ENCODE measurements at places on chromosomes 4 and X.

DNA sequence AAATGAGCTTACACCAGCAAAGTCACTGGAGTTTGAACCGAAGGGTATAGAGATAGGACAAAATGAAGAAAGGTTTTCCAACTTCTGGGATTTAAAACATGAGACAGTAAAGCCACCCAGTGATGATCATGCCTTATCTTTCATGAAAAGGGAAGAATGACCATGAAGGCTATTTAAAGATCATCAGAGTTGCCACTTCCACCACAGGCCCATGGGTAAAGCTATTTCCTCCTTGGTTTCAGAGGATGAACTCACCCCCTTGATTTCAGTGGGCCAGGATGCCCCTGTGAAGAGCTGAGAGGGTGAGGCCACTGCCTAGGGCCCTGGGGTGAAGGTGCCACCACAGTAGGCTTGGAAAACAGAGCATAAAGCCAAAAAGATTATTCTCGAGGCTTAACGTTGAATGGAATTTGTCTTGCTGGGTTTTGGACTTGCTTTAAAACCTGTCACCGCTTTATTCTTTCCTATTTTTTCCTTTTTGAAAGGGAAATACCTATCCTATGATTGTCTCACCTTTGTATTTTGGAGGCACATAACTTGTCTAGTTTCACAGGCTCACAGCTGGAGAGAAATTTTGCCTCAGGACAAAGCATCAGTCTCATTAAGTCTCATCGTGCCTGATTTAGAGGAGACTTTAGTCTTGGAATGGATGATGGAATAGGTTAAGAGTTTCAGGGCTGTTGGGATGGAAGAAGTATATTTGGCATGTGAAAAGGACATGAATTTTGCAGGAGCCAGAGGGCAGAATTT, 254.0 kb downstream of the SNCA start:
- no peak for DNase-seq

DNA sequence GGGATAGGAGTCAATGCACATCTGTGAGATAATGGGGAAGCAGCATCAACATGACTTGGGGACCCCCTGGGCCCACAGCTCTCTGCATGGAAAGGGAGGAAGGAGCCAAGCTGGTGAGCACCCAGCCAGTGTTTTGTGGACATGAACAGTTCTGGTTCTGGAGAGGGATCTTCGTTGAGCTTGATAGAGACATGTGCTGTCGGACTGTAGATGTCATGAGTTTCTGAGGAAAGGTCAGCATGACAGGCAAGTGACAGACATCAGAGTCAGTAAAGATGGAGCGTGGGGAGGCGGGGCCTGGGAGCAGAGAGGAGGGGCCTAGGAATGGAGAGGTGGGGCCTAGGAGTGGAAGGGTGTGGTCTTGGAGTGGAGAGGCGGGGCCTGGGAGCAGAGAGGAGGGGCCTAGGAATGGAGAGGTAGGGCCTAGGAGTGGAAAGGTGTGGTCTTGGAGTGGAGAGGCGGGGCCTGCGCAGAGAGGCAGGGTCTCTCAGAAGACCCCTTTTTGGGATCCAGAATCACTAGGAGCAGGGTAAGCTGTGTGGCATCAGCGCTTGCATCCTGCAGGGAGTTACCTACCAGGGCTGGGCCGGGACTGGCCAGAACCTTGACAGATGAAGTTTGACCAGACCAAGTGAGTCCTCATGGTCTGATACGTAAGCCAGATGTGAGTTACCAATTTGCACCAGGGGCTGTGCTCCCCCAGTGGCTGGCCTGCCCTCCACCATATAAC, 33.7 kb downstream of the PIGG start:
- DNase-seq = no peak

DNA sequence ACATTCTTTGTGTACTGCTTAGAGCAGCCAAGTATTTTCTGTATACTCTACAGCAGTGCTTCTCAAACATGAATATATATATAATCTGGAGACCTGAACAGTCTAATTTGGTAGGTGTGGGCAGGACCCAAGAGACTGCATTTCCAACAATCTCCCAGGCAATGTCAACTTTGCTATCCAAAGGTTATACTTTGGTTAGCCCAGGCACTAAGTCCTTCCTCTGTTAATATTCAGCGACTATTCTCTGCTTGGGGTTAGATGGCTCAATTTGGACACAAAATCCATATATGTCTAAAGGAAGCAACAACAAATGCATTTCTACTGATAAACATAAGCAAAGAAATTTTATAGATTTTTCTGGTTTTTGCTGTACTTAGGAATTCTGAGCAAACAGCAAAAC, 480.0 kb upstream of the RPS6KA3 start:
- DNase-seq = no peak

- no peak for DNase-seq
Observed at GRCh38 chr4:48180234-48180633, 46.2 kb upstream of the TXK start.

- DNase-seq = no peak
Observed at GRCh38 chr4:127416115-127416514, 216.6 kb upstream of the INTU start.

DNA sequence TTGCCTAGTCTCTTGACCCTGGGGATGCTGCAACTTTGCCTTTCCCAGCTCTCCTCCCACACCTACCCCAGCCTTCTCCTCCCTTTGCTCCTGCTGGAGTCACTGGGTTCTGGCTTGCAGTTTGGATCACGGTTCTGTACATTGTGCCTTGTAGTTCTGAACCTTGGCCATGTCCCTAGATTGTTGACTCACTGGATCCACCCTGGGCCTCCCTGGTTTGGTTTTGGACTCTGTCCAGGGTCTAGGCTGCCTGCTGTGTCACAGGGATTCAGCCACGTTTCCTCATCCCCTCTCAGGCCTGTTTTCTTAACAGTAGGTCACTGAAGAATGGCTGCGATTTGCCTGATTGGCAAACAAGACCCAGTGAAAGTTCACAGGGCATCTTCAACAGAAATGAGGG, 11.5 kb upstream of the GABRE start:
- DNase-seq = no peak

GRCh38 chr4:74638689-74639088, 155.6 kb downstream of the BTC start:
- DNase-seq = no peak

GRCh38 chr4:41216294-41217019, 2.1 kb upstream of the APBB2 start:
- peak; percentile 84 for DNase-seq

GRCh38 chrX:27619975-27620374, 29.8 kb downstream of the DCAF8L2 start:
- peak; percentile 10 for DNase-seq

DNA sequence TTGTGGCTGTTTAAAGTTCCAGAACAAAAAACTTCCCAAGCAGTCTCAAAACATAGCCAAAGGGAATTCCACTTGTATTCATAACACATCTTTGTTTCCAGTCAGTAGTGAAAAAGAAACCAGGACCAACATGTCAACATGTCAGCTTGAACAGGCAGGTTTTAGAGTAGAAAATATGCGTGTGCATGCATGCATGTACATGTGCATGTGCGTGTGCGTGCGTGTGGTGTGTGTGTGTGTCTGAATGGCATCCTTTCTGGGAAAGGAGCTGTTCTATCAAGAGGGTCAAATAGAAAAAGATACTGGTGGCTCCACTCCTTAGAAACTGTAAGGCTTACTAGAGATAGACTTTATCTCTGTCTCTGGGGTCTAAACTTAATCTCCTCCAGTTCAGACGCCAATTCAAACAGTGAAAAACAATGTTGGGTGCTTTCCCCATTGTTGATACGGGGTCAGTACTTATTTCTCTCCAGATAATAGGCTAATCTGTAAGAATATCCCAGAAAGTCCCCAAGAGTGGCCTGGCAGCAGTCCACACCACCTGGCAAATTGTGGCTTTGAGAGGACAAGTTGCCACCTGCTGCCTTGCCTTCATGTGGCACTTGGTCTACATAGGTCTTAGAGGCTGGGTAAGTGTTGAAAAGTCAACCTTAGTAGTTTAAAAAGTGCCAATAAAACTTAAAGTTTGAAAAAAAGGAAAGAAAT, 110.4 kb downstream of the SCD5 start:
- no peak for DNase-seq

DNA sequence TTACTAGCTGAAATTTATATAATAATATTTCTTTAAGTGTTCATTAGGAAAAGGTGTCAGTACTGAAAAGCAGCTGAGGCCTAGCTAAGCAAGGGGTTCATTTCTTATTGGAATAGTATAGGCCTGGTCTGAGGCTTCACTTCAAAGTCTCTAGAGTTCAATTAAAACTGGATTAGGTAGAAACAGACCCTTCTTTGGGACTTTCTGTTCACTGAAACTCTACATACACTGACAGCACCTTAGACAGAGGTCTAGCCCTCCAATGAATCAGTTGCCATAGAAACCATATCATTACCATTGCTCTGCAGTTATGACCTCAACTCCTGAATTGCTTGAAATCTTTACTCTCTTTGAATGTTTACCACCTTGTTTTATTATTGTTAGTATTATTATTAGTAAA, 86.4 kb upstream of the MAB21L2 start:
- no peak for DNase-seq

- no peak for DNase-seq
Observed at GRCh38 chr4:135382280-135382959, 1180.8 kb upstream of the PABPC4L start.

DNA sequence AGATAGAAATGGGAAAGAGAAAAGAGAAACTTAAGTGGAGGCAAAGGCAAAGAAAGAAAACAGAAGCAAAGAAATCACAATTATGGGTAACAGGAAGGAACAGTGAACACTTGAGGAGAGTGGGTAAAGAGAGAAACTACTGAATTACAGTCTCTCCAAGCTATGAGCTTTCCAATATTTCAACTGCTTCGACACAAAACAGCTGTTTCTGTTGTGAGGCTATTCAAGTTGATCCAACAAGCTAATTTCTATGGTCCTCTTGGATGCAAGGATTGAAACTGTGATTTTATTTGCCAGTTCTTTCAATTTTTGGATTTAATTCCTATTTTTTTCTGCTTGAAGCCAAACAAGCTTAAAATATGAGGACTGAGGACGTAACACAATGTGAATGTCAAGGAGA, 80.5 kb upstream of the ADGRA3 start:
- DNase-seq = no peak

DNA sequence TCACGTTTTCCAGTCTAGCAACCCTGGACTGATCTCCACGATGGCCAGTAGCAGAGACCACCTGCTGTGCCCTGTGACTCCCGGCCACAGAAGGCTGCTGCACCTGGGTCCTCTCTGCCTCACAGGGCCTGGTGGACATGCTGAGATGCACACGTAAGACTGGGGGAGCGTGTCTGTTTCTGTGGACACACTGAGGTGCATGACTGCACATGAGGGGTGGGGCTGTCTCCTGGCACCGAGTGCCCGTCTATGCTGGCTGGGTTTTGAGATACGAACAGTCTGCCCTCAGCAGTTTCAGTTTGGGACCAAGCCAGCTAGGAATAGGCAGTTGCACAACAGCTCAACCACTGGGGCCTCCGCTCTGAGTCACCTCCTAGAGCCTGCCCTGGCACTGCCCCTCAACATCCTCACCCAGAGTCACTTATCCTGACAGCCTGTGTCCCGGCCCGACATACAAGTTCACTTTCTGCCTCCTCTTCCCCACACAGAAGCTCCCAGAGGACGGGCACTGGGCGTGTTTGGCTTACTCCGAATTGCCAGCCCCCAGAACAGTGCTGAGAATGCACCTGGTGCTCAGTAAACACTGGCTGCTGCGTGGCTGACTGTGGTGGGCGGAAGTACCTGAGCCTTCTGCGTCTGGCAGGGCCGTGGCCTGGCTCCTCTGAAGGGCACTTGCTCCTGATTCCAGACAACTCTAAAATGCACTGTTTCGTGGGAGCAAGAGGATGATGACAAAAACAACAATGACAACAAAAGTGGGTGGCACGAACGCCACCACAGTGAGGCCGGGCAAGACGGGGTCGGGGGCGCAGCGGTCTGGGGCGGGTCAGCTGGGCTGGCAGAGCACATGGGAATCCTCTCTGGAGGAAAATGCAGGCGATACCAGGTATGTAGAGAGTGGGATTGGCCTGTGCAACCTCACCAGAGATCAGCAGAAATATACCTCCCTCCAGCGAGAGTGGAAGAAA, 30.9 kb downstream of the RNF212 start:
- DNase-seq = no peak

- no peak for DNase-seq
Observed at GRCh38 chr4:180641495-180641894, 1601.7 kb upstream of the TENM3 start.

DNA sequence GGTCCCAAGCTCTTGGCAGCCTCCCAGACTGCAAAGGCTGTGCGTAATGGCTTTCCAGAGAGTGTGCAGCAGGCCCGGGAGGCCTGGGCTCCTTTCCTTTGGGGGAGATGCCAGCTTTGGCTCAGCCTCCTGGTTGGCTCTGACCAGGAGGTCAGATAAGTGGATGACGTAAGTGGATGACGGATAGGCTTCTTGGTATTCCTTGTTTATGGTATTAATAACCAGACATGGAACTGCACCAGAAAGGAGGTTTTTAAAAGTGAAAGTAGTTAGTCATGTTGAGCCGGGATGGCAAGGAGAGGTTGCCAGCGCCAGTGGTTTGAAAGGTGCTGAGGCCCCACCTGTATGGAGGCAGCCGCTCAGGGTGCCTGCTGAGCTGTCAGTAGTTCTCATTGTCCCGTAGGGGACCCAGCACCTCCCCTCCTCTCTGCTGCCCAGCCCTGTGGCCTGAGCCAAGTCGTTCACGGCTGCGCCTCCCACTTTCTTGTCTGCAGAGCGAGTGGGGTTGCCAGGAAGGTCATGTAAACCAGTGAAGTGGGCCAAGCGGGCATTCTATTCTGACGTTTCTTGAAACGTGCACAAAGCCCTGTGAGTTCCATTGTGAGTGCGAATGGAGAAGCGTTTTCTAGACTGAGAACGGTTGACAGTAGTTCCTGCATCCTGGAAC, 28.7 kb upstream of the STOX2 start:
- no peak for DNase-seq

DNA sequence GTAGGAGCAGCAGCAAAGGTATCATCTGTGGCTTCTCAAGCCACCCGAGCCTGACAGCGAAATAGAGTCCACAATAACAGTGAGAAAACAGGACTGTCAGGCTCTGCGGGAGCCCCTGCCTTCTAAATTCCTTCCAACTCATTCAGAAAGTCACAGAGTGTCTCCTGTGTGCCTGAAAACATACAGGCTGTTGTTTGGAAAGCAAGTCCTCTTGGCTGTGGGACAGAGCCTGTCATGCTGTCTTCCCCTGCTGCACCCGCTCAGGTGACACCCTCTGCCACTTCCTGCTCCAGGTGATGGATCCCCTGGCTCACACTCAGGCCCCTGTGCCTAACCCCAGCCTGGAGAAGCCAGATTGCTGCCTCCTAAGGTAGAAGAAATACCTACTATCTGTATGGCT, 152.3 kb downstream of the RAB28 start:
- no peak for DNase-seq

- no peak for DNase-seq
Observed at GRCh38 chr4:77193511-77194102, 36.6 kb downstream of the CCNG2 start.

- DNase-seq = no peak
Observed at GRCh38 chr4:173731257-173731656, 201.2 kb upstream of the HAND2 start.

GRCh38 chr4:4564522-4564921, 22.7 kb upstream of the STX18 start:
- no peak for DNase-seq

DNA sequence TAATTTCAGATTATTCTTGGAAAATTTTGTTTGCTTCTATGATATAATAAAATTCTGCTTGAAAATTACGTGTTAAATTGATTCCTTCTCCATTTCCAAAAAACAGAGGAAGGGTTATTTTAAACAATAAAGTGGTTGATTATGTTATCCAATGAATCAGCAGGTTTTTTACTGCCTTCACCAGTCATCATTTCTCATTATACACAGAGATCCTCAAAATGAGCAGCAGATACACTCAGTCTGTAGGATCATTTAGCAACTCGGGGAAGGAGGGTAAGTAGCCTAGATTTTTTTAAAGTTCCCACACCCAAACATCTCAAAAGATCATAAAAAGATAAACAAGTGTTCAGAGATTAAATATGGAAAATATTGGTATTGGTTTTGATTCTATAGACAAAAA, 6.8 kb upstream of the TMEM144 start:
- DNase-seq = no peak
